IMR-90 (cell line): ENCODE measurements at places on chromosomes 12 and 14.
A peak's percentile ranks its signal among the peaks of the same experiment; 100 is the strongest.

DNA sequence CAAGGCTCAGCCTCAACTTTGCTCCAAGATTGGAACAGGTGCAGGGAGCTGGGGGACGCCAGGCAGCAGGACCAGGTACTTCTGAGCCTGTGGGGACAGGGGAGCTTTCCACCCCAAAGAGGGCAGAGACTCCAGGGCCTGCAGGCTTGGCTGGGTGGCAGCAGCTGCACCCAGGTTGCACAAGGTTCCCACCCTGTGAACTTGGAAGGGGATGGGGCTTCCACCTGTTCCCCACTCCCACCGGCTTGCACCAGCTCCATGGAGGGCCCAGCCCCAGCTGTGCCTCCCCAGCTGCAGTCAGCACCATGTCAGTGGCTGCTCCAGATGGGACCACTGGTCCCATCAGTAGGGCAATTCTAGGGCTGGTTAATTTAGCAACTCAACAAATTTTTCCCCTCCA is 114.0 kb upstream of the CDKN3 start:
- DNase-seq: no peak

GRCh38 chr14:71400871-71401321 is 493.6 kb downstream of the PCNX1 start:
- DNase-seq: peak; percentile 29

DNA sequence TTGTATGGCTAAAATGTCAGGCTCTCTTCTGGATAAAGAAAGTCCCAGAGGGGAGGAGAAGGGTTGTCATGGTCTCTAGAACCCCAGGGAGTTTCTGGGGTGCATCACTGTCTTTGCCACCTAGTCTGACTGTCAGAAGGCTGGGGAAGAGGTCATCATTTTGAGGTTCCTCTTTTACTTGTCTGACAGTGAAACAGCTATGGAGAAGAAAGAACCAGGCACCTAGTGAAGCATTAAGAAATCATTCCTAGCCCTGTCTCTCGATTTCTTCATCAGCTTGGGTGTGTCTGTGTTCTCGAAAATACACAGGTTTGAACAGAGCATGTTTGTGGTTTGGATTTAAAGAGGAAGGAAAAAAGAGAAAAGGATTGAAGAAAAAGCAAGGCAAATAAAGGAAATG is 158.7 kb upstream of the LRIG3 start:
- DNase-seq: no peak

DNA sequence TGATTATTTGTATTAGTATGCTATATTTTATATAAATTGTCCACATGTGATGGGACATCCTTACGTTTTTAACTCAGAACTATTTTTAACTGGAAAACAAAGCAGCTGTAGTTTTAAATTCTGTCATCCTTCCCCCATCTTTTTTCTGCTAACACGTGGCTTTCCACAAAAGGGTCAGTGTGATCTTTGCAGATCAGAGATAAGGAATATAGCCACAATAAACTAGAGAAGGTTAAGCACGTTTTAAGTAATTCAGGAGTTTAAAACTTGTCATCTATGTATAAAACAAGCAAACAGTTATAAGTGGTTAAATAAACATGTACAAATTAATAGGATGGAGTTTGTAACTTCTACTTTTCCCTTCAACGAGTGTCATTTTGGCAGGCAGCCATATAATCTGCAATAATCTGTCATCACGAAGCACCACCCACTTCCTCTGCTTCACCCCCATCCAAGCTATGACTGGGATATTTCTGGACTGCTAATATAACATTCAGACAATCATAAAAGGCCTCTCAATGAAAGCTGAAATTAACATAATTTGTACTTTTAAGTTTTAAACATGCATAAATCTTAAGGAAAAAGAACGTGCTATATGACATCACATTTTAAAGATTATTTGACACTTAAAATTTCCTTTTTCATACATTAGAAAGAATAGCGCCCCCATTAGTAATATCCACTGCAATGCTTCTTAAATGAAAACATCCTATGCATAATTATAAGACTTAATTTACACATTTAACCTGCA is 15.3 kb downstream of the TAOK3 start:
- DNase-seq: peak; percentile 65

- no peak for DNase-seq
Observed at GRCh38 chr14:104211741-104212140, 73.4 kb downstream of the KIF26A start.

- no peak for DNase-seq
Observed at GRCh38 chr12:132566516-132567131, 43.8 kb downstream of the LRCOL1 start.

DNA sequence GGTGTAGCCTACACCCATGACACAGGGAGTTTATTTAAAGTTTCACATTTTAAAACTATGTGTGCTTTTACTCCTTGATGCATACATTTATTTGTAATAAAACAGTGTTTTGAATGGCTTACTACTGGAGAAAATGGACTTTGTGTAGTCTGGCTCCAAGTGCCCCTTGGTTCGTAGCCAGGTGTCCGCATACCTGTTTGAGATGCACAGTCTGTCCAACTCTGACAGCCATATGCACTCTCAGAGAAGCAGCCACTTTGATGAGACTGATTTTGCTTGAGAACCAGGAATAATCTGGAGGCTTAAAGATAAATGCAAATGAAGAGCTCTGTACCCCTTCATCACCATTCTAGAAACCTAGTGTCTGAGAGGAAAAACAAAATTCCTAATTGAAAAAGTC is 24.0 kb downstream of the RTN1 start:
- no peak for DNase-seq
